ENCODE measurements at places on chromosomes 1 and 21.

DNA sequence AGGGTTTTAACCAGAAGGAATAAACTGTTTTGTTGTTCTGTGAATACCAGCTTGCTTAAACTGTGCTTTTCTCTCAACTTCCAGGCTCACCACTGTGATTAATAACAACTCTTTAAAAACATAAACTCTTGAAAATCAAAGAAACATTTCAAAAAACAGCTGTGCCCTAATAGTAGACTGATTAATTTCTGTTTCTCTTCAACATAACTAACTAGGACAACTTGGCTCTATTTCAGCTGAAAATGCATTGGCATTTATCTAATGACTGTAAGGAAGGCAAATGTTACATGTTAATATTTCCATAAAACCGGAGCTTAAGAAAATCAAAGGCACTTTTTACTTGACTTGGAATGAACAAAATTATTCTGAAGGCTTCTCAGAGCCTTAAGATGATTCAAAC is 656.1 kb upstream of the NEGR1 start:
- DNase-seq = no peak

GRCh38 chr1:20753589-20753988 is 21.1 kb upstream of the SH2D5 start:
- DNase-seq = no peak

- no peak for DNase-seq
Measured at GRCh38 chr1:43465505-43466067, 11.9 kb upstream of the HYI start.

- DNase-seq = no peak
Measured at GRCh38 chr1:101920577-101920976, 76.1 kb downstream of the OLFM3 start.

DNA sequence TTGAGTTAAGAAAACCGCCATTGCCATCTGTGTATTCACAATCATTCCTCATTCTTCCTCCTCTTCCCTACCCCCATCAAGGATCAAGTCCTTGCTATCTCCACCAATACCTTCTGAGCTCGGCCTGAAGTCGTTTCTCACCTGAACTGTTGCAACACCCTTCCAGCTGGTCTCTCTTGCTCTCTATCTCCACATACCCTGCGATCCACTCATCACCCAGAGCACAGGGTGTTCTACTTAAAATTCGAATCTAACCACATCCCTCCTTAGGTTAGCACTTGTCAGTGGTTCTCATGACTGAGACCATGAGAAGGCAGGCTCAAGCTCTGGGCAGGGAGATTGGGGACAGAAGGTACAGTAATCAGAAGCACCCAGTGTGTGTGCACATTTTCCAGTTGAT is 4.6 kb downstream of the IVL start:
- DNase-seq = no peak

GRCh38 chr1:166915941-166916340 is 39.9 kb upstream of the TADA1 start:
- no peak for DNase-seq

DNA sequence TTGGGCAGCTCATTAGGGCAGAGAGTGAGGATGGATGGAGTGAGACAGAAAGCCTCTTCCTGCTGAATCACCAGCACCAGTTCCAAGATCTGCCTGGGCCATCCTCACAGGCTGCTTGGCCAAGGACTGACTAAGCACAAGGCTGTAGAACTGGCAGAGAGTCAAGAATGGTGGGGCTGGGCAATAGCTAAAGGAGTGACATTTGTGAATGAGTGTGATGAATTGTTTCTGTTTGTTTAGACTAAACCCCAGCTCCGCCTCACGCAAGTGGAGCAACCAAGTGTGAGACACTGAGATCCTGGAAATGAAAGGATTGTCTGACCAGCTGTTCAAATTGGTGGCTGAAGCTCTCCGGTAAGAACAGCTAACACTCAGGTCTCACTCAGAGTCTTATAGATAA is 38.6 kb downstream of the BRINP2 start:
- peak; percentile 8 for DNase-seq

DNA sequence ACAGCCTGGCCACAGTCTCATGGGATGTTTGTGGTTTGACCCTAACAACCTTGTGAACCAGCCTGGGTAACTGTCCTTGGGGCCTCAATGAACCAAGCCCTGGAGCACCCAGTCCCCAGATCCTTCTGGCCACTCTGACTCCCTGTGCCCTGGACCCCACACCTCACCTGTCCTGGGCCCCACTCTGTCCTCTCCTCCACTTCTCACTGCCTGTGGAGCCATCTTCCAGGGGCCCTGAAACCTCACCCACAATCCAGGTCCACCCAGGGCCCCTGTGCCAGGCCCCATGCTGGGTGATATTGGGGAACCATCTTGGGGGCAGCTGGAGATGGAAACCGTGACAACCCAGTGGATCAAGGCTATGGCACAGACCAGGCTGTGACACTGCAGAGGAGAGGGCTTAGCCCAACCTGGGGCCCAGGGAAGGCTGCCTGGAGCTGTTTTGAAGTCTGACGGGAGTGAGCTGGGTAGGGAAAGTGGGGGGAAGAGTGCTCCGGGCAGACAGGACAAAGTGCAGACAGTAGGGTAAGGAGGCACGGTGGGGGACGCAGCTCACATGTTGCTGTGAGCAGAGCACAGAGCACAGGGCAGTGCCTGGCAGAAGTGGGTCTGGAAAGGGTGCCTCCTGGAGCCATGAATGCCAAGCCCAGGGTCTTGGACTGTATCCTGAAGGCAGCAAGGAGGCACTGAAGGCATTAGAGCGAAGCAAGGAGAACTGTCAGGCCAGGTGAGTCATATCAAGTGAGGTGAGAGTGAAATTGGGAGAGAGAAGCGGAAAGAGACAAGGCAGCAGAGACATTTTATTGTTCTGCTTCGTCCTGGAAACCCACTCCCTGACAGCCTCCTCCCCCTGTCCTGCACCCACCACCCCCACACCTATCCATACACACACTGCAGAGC is 12.1 kb upstream of the LRP8 start:
- no peak for DNase-seq

- DNase-seq = no peak
Measured at GRCh38 chr21:26011292-26011940, 159.2 kb downstream of the APP start.

DNA sequence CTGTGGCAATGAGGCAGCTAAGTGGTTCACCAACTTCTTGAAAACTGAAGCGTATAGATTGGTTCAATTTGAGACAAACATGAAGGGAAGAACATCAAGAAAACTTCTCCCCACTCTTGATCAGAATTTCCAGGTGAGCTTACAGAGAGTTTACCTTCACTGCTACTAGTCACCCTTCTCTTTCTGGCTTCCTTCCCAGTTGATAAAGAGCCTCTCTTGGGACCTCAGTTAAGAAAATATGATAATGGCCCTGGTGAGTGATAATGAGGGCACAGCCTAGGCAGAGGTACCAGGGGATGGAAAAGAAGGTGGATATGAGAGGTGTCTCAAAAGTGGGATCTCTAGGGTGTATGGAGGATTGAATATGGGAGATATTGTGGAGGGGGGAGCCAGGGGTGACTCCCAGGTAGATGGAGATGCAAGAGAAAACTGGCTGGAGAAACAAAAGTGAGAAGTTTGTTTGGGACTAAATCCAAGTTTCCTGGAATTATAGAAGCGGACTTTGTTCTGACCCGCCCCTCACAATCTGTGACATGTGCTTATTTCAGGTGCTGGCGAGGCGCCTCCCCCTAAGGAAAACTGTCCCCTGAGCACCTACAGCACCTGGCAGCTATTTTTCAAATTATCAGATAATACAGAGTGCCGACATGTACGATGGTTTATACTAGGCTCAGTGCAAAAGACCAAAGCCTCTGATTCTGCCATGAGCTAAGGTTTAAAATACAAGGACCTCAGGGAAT is 13.7 kb downstream of the MTARC2 start:
- DNase-seq = no peak

- no peak for DNase-seq
Measured at GRCh38 chr1:207056673-207057072, 3.6 kb downstream of the PFKFB2 start.

DNA sequence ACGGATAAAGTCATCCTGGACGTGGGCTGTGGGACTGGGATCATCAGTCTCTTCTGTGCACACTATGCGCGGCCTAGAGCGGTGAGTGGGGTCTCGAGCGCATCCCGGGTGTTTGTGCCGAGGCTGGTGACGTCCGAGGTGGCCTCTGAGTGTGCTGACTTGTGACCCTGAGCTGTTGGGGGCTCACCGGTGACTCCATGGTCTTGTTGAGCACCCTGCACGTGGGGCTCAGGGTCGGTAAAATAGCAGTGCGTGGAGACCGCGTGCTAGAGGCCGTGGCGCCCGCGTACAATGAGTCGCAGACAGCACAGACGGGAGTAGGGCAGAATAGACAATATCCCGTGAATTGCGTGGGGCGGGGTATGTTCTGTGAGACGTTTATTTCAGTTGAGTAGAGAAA is 13.1 kb downstream of the PRMT2 start:
- no peak for DNase-seq

GRCh38 chr1:32291145-32291707 is 657 bp upstream of the HDAC1 start:
- DNase-seq = no peak

GRCh38 chr1:28756846-28757245 is 20.1 kb downstream of the YTHDF2 start:
- DNase-seq = no peak

DNA sequence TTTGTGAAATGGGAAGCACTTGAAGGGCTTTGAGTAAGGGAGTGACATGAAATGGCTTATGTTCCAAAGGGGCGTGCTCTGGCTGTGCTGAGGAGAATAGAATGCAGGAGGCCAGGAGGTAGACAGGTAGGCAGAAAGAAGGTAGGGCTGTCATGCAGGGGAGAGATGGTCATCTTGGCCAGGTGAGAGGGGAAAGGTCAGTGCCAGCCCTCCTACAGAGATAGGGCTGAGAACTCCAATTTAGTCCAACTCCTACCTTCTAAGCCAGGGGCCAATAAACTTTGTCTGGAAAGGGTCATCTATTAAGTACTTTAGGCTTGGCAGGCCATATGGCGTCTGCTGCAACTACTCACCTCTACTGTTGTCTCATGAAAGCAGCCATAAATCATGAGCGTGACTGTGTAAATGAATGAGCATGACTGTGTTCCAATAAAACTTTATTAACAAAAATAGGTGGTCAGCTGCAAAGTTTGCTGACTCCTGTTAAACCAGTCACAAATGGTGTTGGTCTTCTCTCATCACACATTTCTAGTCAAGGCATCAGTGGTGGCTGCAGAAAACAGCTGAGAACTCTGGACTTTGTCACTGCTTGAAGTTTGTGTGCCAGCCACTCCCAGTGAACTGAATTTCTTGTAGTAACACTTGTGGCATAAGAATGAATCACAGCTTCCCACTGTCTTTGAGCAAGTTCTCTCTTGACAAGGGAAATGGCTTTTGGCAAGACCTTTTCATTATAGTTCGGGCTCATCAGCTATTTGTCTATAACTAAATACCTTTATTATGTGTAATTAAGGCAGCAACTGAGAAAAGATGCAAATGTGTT is 32.0 kb upstream of the CD2 start:
- no peak for DNase-seq

GRCh38 chr1:151992303-151993083 is 1.2 kb downstream of the S100A10 start:
- peak; percentile 36 for DNase-seq

- no peak for DNase-seq
Measured at GRCh38 chr1:41226815-41227434, 15.2 kb downstream of the SCMH1 start.
